ENCODE measurements at places on chromosomes 4 and X.

- DNase-seq = no peak
These were observed 181.3 kb upstream of the STK26 start for GRCh38 chrX:131841496-131842437.

GRCh38 chrX:124045109-124045508 lies 83.6 kb downstream of the STAG2 start:
- DNase-seq = no peak

GRCh38 chr4:90904021-90904420 lies 776.8 kb downstream of the CCSER1 start:
- DNase-seq = no peak

- no peak for DNase-seq
These were observed 13.6 kb downstream of the FTHL17 start for GRCh38 chrX:31058284-31058683.

- DNase-seq = no peak
These were observed 905 bp downstream of the NSUN7 start for GRCh38 chr4:40750461-40751258.

All from activated T-helper 1 cell treated with anti-CD3 and anti-CD28 coated beads, Interleukin-2, amount 50 U/mL, for 16 hours (primary cell).